HS-5 (cell line): ENCODE measurements at places on chromosomes 11 and 22.

DNA sequence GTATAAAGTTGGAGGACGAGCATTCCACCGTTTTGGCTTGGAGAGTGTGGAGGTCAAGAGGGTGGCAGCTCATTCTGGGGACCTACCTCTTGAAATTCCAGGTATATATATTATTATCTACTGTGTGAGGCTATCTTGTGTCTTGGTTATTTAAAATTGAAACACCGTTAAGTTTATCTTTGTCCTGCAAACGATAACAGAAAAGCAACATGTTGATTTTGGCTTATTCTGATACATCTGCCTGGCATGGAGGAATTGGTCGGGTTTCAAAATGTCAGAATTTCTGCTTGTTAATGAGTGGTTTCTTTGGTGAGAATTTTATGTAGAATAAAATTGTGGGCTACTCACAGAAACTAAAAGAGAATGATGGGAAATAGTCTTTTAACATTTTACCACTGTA is 54.4 kb downstream of the SVIP start:
- DNase-seq = no peak

DNA sequence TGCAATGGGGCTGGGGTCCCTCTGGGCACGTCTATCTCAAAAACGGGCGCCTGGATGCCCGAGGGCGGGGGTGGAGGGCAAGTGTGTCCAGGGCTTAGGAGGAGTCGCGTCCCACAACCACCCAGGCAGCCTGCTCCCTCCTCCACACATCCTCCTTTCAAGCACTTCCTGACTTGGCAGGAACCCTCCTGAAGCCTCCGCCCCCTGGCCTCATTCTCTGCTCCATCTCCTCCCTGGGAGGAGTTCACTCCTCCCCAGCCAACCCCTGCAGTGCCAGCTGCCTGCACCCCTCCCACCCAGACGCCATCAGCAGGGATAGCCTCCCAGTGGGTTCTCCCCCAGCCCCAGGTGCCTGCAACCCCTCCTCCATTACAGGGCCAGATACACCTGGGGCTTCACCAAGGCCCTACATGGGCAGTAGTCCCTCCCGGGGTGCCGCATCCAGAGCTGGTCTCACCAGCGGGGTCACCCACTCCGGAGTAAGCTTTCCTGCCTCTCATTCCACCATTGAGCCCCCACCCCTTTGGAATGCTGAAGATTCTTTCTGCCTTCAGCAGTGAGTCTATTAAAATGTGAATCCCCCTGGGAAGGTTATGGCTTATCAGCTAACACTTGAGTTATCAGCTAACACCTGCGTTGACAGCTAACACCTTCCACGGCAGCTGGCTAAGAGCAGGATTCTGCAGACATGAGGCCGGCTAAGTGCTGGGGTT is 24.4 kb downstream of the RTN4R start:
- DNase-seq = peak; percentile 26

- no peak for DNase-seq
Measured at GRCh38 chr11:48052183-48053044, 72.1 kb downstream of the PTPRJ start.

DNA sequence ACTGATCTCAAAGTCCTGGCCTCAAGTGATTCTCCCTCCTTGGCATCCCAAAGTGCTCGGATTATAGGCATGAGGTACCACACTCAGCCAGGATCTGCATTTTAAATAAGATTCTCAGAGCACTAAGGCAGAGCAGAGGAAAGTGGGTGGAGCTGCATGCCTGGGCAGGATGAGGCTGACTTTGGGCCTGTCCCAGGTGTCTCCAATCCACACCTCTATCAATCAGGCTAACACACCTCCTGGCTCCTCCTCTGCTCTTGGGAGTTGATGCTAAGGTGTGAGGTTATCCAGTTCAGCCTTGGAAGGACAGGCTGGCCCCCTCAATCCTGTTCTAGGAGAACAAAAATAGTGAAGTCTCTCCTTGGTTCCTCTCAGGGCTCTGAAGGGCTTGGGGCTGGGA is 30.2 kb upstream of the P2RY2 start:
- no peak for DNase-seq

GRCh38 chr22:45341498-45341897 is 31.8 kb downstream of the FAM118A start:
- DNase-seq = no peak

DNA sequence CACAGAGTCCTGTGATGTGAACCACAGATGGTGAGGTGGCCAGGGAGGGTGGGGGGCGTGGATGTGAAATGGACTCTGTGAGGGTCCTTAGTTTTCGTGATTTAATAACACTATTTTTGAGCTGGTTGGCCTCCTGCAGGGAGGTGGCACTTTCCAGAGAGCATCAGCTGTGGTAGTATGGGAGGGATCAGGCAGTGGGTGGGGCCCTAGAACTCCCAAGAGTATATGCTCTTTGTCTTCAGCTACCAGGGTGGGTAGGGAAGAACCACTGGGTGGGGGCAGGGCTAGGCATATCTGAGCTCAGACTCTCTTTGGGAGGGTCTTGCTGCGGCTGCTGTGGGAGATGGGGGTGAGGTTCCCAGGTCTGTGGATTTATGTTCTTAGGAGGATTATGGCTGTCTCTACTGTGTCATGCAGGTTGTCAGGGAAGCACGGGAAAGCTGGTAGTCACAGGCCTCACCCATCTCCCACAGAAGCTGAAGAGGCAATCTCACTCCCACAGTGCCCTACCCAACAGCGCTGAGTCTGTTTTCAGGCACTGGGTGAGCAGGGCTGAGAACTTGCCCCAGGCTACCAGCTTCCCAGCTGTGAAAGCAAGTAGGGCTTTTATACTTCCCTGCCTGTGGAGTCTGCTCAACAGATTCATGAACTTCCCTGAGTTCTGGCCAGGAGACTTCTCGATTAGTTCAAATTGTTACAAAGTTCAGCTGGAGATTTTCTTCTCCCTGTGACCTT is 47.9 kb upstream of the SNX19 start:
- no peak for DNase-seq

DNA sequence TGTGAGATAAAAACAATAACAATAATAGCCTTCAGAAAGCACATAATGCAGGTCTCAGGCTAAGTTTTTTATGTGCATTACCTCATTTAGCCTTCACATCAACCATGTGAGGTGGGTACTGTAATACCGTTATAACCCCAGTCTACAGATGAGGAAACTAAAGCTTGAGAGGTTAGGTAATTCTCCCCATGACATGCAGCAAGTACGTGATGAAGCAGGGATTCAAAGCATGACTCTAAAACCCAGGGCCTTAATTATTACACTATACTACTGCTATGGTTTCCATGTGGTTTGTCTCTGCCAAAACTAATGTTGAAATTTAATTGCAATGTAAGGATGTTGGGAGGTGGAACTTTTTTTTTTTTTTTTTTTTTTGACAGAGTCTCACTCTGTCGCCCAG is 37.7 kb upstream of the FDX1 start:
- DNase-seq = no peak

DNA sequence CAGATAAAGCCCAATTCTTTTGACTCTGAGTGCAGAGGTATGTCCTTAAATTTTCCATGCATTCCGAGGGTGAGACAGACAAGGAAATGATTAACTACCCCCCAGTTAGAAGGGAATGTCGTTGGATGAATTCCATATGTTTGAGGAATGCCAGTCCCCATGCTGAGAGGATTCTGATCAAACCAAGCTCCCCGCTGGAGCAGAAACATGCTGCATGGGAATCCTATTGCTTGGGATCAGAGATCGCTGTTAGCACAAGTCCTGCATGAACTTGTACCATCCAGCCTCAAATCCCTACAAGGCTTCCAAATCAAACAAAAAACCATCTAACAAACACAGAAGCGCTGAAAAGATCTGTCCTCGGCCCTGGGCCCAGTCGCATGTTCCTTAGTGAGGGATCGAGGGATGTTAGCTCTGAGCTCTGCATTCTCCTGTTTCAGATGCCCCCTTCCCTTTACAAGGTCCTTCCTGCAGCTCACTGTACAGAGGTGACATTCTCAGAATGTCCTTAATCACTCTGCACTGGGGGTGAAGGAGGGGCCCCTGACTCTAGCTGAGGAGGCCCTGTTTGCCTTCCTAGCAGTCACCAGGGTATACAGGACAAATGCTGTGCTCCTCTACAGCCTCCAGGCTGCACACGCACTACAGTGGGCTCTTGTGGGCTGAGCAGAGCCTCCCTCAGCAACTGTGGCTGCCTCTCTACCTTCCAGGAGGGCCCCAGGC is 353.4 kb downstream of the TENM4 start:
- peak; percentile 59 for DNase-seq

DNA sequence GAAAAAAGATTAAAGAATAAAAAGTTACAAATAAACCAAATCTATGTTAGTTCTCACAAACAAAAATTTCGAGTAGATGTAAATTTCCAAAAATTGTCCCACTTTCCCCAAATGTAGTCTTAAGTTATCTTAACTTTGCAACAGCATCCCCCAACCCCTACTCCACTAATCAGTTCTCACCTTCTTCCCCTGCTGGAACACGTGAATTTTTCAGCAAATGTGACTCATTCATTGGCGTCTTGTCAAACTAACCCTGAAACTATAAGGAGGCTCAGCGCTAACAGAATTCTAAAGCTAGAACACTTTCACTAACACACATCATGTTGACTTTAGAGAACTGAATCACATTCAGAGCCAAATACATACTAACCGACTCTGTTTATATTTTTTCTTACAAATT is 46.1 kb downstream of the PHF21A start:
- DNase-seq = no peak

- no peak for DNase-seq
Measured at GRCh38 chr11:39361557-39361956, 2097.9 kb downstream of the LRRC4C start.

- DNase-seq = no peak
Measured at GRCh38 chr11:121337740-121338272, 45.2 kb downstream of the SC5D start.

DNA sequence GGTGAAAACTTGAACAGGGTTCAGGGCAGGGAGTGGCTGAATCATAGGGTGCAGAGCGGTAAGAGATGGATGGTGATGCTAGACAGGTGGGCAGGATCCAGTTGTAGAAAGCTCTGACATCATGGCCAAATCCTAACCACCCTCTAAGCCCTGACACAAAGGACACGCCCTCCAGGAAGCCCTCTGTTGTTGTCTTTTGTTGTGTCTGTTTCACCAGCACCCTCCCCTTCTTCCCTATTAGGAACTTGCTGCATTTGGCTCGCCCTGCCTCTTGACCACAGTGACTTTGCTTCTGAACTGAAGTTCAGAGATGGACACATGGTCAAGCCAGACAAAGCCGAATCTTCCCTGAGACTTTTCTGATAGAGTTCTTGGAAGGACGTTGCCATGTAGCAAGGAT is 14.2 kb upstream of the APOL6 start:
- no peak for DNase-seq

GRCh38 chr22:49997932-49998717 is 14.4 kb downstream of the IL17REL start:
- DNase-seq = no peak

DNA sequence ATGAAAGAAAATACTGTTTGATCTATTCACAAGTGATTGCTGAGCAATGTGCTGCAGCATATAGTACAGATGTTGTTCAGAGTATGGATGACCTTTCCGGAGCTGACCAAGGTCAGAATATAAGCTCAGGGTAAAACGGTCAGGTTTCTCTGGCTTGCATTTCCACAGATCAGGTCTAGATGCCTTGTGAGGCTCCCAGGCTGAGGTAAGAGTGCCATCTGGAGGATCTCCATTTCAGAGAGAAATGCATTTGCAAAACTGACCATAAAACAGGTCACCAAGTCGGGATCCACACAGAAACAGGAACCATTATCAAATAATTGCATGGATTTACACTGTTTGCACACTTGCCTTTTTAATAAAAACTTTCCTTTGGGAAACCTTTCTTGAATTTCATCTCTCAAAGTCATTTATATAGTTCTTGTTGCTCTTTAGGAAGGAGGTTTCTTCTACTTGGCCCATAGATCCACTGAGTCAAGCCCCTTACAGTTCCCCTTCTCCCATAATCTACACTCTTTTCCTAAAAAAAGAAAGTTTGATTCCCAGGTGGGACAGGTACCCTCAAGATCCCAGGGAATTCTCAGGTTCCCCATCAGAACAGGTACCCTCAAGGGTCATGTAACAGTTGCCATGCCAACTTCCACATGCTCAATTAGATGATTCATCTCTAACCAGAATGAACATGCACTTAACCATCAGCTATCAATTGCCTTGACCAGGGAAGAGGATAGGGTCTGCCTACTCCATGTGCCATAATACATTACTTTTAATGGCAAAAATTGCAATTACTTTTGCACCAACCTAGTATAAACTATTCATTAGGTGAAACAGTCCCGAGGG is 25.0 kb upstream of the TMPRSS5 start:
- DNase-seq = peak; percentile 13
